Immature natural killer cell (primary cell): ENCODE measurements at places on chromosomes 5 and 9.

- H3K27ac ChIP-seq: no peak overlapping the region
- no peaks in the 10 kb centered on the region for H3K4me1 ChIP-seq
- no peak overlapping the region for H3K4me3 ChIP-seq
- H3K36me3 ChIP-seq: no peaks in the 10 kb centered on the region
- H3K27me3 ChIP-seq: peaks cover 7% of the 10 kb centered on the region
- DNase-seq: no peak
Observed at GRCh38 chr9:1747417-1747967, 267.7 kb upstream of the SMARCA2 start.

- no peaks in the 10 kb centered on the region for H3K27me3 ChIP-seq
- no peak overlapping the region for H3K4me3 ChIP-seq
- no peak for DNase-seq
- no peak overlapping the region for H3K27ac ChIP-seq
- H3K4me1 ChIP-seq: no peaks in the 10 kb centered on the region
Observed at GRCh38 chr5:169341556-169341955, 40.6 kb upstream of the SLIT3 start.

- DNase-seq: no peak
- H3K27ac ChIP-seq: no peak overlapping the region
- H3K36me3 ChIP-seq: no peaks in the 10 kb centered on the region
- H3K27me3 ChIP-seq: no peaks in the 10 kb centered on the region
Observed at GRCh38 chr5:107616213-107616612, 54.5 kb downstream of the EFNA5 start.

- peaks cover 3% of the 10 kb centered on the region for H3K27me3 ChIP-seq
- no peaks in the 10 kb centered on the region for H3K36me3 ChIP-seq
- H3K4me1 ChIP-seq: peaks cover 23% of the 10 kb centered on the region
- DNase-seq: no peak
- H3K27ac ChIP-seq: no peak overlapping the region
- H3K4me3 ChIP-seq: no peak overlapping the region
Observed at GRCh38 chr5:159216454-159216853, 7.1 kb upstream of the RNF145 start.

GRCh38 chr5:67875601-67876000 lies 340.0 kb upstream of the PIK3R1 start:
- no peak overlapping the region for H3K27ac ChIP-seq
- no peak overlapping the region for H3K4me3 ChIP-seq
- DNase-seq: no peak
- peaks cover 3% of the 10 kb centered on the region for H3K27me3 ChIP-seq
- H3K4me1 ChIP-seq: no peaks in the 10 kb centered on the region
- H3K36me3 ChIP-seq: no peaks in the 10 kb centered on the region

GRCh38 chr5:177410575-177410974 lies 1.2 kb upstream of the F12 start:
- peak overlapping the region; percentile 81 for H3K27ac ChIP-seq
- peaks cover 7% of the 10 kb centered on the region for H3K27me3 ChIP-seq
- peaks cover 66% of the 10 kb centered on the region for H3K4me1 ChIP-seq
- DNase-seq: peak; percentile 55

- peaks cover 8% of the 10 kb centered on the region for H3K27me3 ChIP-seq
- DNase-seq: no peak
- H3K4me3 ChIP-seq: peak overlapping the region; percentile 39
- H3K27ac ChIP-seq: peak overlapping the region; percentile 58
Observed at GRCh38 chr9:34456151-34456550, 2.2 kb downstream of the FAM219A start.

DNA sequence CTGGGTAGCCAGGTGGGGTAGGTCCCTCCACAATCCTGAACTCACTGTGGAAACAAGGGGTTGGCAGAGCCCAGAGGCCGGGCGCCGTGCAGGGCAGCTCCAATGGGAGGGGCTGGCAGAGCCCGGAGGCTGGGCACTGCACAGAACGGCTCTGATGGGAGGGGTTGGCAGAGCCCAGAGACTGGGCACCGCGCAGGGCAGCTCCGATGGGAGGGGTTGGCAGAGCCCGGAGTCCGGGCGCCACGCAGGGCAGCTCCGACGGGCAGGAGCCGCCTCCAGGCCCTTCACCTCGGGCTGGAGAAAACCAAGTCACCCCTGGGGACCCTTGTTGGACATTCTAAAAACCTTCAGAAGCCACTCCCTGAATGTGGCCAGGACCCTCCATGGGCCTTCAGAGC lies 9.3 kb downstream of the NACC2 start:
- no peak overlapping the region for H3K4me3 ChIP-seq
- no peaks in the 10 kb centered on the region for H3K36me3 ChIP-seq
- no peak overlapping the region for H3K27ac ChIP-seq
- H3K27me3 ChIP-seq: no peaks in the 10 kb centered on the region
- H3K4me1 ChIP-seq: peaks cover 34% of the 10 kb centered on the region

GRCh38 chr5:52856564-52856963 lies 68.8 kb downstream of the ITGA1 start:
- no peak overlapping the region for H3K4me3 ChIP-seq
- no peaks in the 10 kb centered on the region for H3K4me1 ChIP-seq
- no peaks in the 10 kb centered on the region for H3K36me3 ChIP-seq

- H3K4me1 ChIP-seq: no peaks in the 10 kb centered on the region
- H3K36me3 ChIP-seq: no peaks in the 10 kb centered on the region
- DNase-seq: no peak
- no peak overlapping the region for H3K4me3 ChIP-seq
- peaks cover 3% of the 10 kb centered on the region for H3K27me3 ChIP-seq
- no peak overlapping the region for H3K27ac ChIP-seq
Observed at GRCh38 chr9:133799716-133800115, 61.6 kb upstream of the SARDH start.

- no peaks in the 10 kb centered on the region for H3K36me3 ChIP-seq
- H3K27me3 ChIP-seq: peaks cover 1% of the 10 kb centered on the region
- H3K4me3 ChIP-seq: no peak overlapping the region
- H3K4me1 ChIP-seq: no peaks in the 10 kb centered on the region
Observed at GRCh38 chr5:150616024-150616470, 24.4 kb upstream of the SYNPO start.

- no peak for DNase-seq
- peaks cover 41% of the 10 kb centered on the region for H3K4me1 ChIP-seq
- H3K4me3 ChIP-seq: no peak overlapping the region
- peaks cover 4% of the 10 kb centered on the region for H3K27me3 ChIP-seq
- peaks cover 4% of the 10 kb centered on the region for H3K36me3 ChIP-seq
- no peak overlapping the region for H3K27ac ChIP-seq
Observed at GRCh38 chr9:136021171-136021871, 60.1 kb upstream of the UBAC1 start.

DNA sequence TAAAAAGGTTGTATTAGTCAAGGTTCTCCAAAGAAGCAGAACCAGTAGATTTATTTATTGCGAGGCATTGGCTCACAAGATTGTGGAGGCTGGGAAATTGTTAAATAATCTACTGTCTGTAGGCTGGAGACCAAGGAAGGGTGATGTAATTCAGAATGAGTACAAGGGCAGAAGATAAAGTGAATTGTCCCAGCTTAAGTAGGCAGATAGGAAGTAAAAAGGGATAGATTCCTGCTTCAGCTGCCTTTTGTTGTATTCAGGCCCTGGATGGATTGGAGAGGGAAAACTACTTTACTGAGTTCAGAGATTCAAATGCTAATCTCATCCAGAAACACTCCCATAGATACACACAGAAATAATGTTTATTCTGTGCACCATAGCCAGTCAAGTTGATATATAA lies 301.1 kb downstream of the CYLC2 start:
- no peaks in the 10 kb centered on the region for H3K36me3 ChIP-seq
- H3K4me1 ChIP-seq: no peaks in the 10 kb centered on the region
- H3K27me3 ChIP-seq: no peaks in the 10 kb centered on the region

GRCh38 chr9:135956802-135957174 lies 4.4 kb downstream of the UBAC1 start:
- no peak overlapping the region for H3K4me3 ChIP-seq
- H3K27me3 ChIP-seq: peaks cover 13% of the 10 kb centered on the region
- no peak for DNase-seq
- peaks cover 21% of the 10 kb centered on the region for H3K4me1 ChIP-seq

GRCh38 chr9:96442491-96442890 lies 7.5 kb upstream of the HABP4 start:
- no peak for DNase-seq
- H3K36me3 ChIP-seq: no peaks in the 10 kb centered on the region
- no peak overlapping the region for H3K27ac ChIP-seq

GRCh38 chr5:14959399-14960119 lies 88.0 kb upstream of the ANKH start:
- H3K4me1 ChIP-seq: no peaks in the 10 kb centered on the region
- H3K36me3 ChIP-seq: no peaks in the 10 kb centered on the region
- peaks cover 2% of the 10 kb centered on the region for H3K27me3 ChIP-seq
- H3K4me3 ChIP-seq: no peak overlapping the region

DNA sequence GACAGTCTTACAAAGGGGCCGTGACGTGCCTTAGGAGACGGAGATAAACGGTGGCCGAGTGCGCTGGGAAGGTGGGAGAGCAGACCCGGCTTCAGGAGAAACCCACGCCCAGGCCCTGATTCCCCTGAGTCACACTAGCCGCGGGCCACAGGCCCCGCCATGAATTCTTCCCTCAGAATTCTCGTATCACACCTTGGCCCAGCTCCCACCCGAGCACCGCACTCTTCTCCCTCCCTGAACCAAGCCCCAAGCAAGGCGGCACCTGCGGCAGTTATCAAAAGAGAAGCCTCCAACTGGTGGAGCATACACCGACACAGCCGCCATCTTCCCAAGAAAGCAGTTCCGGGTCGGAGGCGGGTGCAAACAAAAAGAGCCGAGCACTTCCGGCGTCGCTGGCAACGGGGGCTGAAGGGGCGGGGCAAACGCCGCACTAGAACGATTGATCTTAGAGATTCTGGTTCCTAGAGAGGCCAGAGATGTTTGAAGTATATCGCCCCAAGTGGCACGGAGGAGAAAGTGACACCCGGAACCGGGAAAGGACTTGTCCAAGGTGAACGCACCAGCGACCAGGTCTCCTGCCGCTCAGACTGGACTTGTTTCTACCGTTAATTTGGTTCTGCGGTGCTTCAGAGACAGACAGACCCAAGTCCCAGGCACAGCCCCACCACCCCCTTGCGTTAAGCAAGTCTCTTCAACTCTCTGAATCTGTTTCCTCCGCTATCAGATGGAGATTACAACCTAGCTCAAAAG lies at the start of gene PSMB7:
Gene PSMB7 (minus strand): TSS at position 341 of the 750 bp plus-strand sequence. CDS start 17 bp downstream, at position 324.
- DNase-seq: peak; percentile 97
- H3K36me3 ChIP-seq: peaks cover 20% of the 10 kb centered on the region
- H3K27ac ChIP-seq: peak within 1 kb of the TSS; percentile 93
